ENCODE measurements at places on chromosomes 1 and 21. TPM values are rescaled to one million over a fixed set of nuclear protein-coding genes. Genes with fewer than 3 reads are reported as not detected.

FCRL3 gene
- polyA plus RNA-seq, result not detected

LCA5L gene
- polyA plus RNA-seq, result 0.81 TPM

ITLN2 gene
- 0.37 TPM for polyA plus RNA-seq

IVL gene
- polyA plus RNA-seq, result 0.40 TPM

Measured in adipose tissue (tissue), 3 donors.